ENCODE measurements at places on chromosomes 6 and 20.

DNA sequence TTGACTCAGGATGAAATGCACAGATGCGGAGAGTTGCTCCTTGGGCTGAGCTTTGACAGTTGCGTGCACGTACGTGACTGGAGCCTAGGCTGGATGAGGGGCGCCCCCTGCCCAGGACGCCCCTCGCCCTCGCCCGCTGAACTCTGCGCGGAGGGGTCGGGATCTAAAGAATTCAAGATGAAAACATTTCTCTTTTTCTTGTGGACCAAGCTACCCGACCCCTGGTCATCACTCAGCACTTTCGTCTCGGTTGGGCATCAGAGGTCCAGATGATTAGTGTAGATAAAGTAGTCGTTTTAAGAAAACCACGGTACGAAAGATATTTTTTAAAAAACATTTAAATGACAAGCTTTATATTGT, 700 bp downstream of the DTD1 start:
- no peak for DNase-seq

- DNase-seq: no peak
These were observed 39.0 kb downstream of the B4GALT5 start for GRCh38 chr20:49674383-49675352.

- no peak for DNase-seq
These were observed 228.0 kb upstream of the PLN start for GRCh38 chr6:118319894-118320649.

- no peak for DNase-seq
These were observed 209.9 kb downstream of the ALDH8A1 start for GRCh38 chr6:134740027-134740373.

DNA sequence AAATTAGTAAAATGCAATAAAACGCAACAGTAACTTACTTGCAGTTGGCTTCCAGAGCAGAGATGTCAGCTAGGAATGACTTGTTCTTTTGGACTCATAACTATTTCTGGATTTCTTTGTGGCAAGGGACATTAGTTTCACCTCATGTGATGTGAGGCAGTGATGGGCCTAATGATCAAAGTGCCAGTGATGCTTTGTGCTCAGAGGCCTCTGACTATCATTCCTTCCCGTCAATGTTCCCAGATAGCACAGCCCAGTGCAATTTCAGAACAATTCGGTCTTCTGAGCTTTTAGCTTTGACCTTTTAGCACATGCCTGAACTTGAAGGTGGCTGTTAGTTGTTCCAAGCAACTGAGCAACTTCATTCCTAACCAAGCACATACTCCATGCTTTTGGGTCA, 596.8 kb downstream of the TFAP2B start:
- no peak for DNase-seq

Measured in stimulated activated CD4-positive, alpha-beta T cell treated with anti-CD3 and anti-CD28 coated beads, Interleukin-4, amount 100 ng/mL, for 4 hours (primary cell).